ENCODE measurements at places on chromosomes 1 and 21.

DNA sequence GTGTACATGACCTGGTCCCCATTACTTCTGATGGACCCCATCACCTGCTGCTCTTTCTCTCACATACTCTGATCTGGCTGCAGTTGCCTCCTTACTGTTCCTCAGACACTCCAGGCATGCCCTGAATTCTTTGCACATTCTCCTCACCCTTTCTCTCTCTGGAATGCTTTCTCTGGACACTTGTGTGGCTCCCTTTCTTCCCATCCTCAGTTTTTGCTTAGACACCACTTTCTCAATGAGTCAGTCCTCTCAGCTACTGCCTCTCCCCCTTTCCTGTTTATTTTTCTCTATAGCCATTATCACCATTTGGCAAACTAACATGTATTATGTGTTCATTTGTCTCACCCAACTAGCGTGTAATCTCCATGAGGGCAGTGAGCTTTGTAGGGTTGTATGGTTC is 28.1 kb downstream of the PLXNA2 start:
- no peak for DNase-seq

- DNase-seq, result no peak
Measured at GRCh38 chr1:15852828-15853302, 5.4 kb downstream of the SPEN start.

DNA sequence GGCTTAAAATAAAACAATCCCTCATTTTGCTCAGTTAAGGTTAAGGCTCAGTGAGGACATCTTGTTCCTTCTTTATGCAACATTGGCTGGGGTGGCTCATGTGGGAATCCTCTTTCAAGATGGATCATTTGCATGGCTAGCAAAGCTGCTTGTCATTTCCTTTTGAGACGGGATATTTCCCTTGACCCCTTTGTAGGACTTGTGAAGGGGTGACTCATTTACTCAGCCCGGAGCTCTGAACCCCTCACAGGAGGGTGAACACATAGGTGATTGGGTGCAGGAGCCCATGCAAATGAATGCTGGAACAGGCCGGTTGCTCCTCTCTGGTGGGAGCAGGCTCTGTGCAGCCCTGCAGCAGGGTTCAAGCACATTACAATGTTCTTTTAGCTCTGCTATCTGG is 15.8 kb upstream of the C8A start:
- no peak for DNase-seq

DNA sequence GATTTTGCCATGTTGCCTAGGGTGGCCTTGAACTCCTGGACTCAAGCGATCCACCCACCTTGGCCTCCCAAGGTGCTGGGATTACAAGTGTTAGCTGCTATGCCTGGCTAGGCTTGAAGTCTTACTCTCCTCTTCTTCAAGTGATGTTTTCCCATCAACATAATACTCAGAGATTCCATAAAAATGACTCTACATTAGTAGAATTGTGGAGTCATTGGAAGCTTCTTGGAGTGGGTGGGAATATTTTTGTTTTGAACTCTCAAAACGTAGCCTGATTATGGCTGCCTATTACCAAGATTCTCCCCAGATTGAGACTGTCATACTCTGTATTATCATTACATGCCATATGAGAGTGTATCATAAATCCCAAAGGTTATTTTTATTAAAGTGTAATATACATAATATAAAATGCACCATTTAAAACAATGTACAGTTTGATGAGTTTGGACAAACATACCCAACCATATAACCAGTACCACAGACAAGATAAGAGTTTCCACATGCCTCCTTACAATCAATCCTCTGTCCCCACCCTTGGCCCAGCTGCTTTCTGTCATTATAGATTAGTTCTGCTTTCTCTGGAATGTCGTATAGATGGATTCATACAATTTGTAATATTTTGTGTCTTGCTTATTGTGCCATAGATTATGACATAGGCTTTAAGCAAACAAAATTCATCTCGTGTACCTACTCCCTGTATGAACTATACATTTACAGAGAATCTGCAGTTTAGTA is 8.0 kb upstream of the DNM3 start:
- no peak for DNase-seq

DNA sequence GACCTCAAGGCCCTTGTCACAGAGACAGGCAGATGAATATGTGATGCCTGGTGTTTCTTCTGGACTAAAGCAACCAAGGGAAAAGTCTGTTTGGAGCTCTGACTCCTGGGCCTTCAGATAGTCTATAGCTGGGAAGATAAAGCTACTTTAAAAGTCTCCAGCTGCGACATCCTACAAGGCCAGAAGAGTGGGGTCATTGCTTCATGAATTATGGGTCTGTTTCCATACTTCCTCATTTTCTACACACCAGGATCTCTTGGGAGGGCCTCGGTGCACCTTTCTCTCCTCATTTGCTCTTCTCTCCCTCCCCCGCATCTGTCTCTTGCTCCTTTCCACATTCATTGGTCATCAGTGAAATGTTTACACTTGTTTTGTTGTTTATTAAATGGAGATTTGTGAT is 44.8 kb downstream of the SYT2 start:
- DNase-seq, result no peak

DNA sequence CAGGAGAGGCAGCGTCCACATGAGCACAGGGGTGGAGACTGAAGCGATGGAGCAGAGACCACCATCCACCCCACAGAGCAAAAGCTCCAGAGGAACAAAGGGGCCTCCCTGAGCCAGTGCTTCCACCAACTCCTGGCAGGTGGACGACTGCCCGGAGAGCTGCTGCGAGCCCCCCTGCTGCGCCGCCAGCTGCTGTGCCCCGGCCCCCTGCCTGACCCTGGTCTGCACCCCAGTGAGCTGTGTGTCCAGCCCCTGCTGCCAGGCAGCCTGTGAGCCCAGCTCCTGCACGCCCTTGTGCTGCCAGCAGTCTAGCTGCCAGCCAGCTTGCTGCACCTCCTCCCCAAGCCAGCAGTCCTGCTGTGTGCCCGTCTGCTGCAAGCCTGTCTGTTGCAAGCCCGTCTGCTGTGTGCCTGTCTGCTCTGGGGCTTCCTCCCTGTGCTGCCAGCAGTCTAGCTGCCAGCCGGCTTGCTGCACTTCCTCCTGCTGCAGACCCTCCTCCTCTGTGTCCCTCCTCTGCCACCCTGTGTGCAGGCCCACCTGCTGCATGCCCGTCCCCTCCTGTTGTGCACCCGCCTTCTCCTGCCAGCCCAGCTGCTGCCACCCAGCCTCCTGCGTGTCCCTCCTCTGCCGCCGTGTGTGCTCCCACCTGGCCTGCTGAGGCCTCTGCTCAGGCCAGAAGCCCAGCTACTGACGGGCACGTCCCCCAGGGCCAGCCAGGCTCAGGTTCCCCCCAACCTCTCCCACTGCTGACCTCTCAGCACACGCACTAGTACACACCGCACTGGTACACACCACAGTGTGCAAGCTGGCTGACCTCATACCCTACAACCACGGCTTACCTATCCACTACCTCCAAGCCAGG is 5.4 kb downstream of the KRTAP10-12 start:
- no peak for DNase-seq

DNA sequence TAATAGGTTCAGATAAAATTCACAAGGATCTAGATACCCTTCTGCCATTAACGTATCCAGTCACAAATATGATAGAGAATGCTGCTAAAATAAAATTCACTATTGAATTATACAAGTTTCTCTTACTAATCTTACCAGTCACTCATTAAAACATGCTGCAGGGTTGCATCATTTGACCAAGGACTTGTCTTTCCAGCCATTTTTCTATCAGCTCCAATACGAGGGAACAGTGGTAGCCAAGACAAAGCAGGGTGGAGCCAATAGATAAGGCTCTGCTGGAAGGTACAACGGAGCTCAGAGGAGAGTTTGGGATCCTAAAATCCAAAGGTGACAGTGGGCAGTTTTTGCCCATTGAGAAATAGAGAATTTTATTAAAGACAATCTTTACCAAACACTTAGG is 4.0 kb downstream of the DONSON start:
- DNase-seq, result no peak
